Right renal pelvis (tissue), 4 donors: ENCODE measurements at places on chromosomes 4 and X.

GRCh38 chr4:38237139-38237538, 276.9 kb downstream of the PTTG2 start:
- DNase-seq: no peak

DNA sequence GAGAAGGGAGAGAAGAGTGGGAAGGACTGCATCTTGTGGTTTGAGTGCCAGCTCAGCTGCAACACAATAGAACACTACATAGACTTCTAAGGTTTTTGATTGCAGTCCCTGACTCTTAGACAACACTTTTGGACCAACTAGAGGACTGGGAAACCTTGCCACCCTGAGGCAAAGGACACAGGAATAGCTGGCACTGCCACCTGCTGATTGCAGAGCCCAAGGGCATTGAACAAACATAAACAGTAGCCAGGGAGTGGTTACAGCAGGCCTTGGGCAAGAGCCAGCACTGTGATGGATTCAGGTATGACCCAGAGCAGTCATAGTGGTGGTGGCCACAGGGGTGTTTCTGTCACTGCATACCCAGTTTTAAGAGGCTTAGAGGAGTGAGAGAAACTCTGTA, 72.5 kb upstream of the CXorf51A start:
- no peak for DNase-seq

DNA sequence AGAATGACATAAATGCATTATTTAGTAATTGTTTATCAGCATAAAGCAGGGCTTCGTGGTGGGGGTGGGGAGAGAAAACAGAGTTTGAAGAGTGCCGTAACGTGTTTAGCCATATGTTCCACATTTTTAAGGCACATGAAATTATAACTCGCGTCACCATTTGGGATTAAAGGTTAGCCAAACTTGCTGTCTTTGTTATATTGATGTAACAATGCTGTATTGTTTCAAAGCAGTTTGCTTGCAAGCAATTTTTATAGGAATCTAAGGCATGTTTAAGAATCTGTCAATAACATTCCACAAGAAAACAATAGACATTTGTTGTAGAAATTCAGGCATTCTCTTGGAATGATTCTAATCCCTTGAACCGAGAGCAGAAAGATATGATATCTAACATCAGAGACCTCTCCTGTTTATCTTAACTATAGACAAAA, 78.3 kb downstream of the CLDN22 start:
- no peak for DNase-seq

DNA sequence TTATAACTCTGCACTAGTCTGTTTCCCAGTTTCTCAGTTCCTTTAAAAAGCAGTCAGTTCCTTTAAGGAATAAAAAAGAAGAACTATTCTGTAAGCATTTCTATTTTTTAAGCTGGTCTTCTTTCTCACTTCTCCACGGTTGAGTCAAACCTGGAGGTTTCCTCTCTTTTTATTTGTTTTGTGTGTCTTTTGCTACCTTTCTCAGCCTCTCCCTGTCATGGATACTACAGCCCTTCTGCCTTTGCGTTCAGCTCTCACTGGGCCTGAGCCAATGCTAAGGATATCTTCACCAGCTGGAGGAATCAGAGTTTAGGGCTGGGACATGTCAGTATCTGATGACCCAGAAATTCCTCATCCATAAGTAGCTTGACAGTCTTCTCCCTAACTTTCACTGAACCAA, 49.7 kb upstream of the PRKX start:
- DNase-seq: no peak

- no peak for DNase-seq
Measured at GRCh38 chr4:87005369-87005689, 70.5 kb downstream of the AFF1 start.

DNA sequence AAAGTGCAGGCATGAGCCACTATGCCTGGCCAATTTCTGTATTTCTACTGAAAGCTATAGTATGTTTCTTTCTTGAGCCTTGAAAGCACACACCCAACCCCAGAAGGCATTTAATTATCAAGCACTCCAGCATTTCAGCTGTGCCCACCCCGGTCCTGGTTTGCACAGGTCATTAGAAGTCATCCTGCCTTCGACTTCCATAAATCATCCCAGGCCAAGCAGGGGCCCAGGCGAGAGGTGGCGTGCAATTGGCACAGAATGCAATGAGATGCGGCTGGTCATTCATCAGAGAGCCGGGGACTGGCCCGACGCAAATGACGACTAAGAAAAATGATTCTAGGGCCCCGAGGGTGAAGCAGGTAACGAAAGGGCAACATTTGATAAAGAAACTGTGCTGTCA, 24.8 kb upstream of the CRMP1 start:
- DNase-seq: no peak

DNA sequence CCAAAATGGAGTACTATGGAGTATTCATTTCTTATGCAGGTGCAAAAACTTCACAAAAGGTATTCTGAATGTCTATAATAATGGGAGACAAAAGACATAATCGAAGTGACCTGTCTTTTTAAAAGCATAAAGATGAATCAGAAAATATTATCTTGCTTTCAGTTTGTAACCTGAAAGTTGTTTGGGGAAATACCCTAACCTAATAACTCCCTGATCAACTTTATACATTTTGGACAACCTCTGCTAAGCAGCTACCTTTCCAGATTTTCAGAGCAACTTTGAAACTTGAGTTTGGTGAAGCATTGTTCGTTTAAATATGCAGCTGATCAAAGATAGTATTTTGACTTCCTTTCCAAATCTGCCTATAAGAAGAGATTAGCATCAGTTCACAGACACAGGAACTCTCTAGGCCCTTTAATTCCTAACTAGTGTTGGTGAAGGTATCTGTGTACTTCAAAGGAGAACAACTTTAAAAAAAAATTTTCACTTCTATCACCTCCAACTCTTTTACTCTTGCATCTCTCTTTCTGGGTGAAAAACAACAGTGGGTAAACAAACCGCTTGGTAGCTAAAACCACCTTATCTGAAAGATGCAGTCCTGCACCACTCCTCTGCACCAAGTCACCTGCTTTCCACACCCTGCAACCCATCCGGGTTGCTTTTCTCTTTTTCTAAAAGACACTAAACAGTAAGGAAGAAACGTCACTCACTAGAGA, 26.5 kb downstream of the CD40LG start:
- no peak for DNase-seq

GRCh38 chr4:6121276-6121850, 79.0 kb downstream of the JAKMIP1 start:
- no peak for DNase-seq
